Lower leg skin (tissue), 4 donors: ENCODE measurements at places on chromosomes 5 and 9. TPM values are rescaled to one million over a fixed set of nuclear protein-coding genes. Genes with fewer than 3 reads are reported as not detected.

Gene BOD1
- total RNA-seq: 32.2 TPM

Gene PTPN3
- 38.8 TPM for total RNA-seq

DNA sequence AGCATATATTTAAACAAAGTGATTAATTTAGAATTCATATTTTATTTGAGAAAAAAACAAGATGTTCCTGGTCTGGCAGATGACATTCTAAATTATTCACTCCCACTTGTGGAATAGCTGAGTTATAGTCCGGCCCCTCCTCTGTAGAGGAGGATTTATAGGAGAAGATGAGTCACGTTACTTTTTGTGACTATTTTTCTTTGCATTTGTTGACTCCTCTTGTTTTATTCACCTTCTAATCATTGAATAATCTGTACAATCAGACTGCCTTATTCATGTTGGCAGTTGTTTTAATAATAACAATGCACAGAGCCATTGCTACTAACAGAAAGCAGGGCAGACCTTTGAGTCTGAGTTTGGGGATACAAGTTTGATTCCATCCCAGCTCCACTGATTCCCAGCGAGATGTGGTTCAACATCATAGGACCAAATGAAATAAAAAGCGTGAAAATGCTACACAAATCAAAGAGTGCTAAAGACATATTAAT, 23.2 kb downstream of the DOCK8 start:
- DNase-seq: no peak

DNA sequence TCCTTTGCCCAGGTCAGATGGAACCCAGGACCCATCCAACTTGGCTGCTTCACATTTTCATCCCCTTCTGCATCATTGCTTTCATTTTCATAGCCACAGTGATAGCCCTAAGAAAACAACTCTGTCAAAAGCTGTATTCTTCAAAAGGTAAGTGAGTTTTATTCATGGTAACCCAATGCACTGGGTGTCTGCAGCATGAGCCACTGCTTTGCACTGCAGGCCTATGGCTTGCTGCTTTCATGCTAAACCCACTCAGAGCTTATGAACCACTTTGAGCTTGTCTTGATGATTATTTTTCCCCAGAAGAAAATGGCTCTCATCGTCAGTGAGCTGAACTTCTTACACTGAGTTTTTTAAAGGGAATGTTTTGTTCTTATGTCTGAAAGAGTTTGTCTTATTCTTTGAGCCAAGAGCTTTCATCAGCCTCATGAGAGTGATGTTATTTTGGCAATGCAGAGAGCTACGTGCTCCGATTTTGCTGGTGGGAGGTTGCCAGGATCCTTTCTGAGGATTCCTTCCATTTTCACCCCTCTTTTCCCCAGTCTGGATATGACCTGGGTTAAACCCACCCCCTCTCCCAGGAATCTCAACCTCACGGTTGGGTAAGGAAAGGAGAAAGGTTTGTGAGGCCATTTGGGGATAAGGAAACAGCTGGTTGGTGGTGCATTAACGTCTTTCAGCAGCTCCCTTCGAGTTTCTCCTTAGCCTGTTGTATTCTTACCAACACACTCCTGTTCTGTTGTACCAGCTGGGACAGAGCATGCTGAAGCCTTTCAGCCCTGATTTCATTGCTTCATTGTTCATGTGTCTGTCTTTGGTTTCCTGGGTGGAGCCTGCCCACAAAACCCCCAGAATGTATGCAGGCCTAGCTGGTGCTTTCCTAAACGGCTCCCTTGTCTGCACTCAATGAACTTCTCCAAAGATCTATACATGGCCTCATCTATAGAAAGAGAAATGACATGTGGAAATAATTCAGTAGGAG, 47.6 kb downstream of the PDCD1LG2 start:
- DNase-seq: peak; percentile 26

DNA sequence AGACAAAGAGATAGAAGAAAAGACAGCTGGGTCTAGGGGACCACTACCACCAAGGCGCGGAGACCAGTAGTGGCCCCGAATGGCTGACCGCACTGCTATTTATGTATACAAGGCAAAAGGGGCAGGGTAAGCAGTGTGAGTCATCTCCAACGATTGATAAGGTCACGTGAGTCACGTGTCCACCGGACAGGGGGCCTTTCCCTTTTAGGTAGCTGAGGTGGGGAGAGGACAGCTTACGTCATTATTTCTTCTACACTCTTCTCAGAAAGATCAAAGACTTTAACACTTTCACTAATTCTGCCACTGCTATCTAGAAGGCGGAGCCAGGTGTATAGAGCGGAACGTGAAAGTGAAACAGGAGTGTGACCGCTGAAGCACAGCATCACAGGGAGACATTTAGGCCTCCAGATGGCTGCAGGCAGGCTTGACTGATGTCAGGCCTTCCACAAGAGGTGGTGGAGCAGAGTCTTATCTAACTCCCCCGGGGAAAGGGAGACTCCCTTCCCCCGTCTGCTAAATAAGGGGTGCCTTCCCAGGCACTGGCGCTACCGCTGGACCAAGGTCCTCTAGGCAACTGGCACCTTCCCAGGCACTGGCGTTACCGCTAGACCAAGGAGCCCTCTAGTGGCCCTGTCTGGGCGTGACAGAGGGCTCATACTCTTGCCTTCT, 6.1 kb upstream of the PRR16 start:
- DNase-seq: peak; percentile 51
